ENCODE measurements at places on chromosomes 2 and 18. TPM values are rescaled to one million over a fixed set of nuclear protein-coding genes. Genes with fewer than 3 reads are reported as not detected.

Gene ACVR1C
- 2.2 TPM for total RNA-seq

Gene ZC3H15
- total RNA-seq = 101 TPM

Gene GCG
- total RNA-seq = not detected

Gene HOXD10
- not detected for total RNA-seq

Gene EFHD1
- total RNA-seq = 1.2 TPM

Gene SNORC
- 2.4 TPM for total RNA-seq

All from activated CD8-positive, alpha-beta T cell treated with anti-CD3 and anti-CD28 coated beads for 36 hours (primary cell).